ENCODE measurements at places on chromosomes 3 and 15. TPM values are rescaled to one million over a fixed set of nuclear protein-coding genes. Genes with fewer than 3 reads are reported as not detected.
A peak's percentile ranks its signal among the peaks of the same experiment; 100 is the strongest.

CLDN16 gene
- 0.23 TPM for total RNA-seq

GRK7 gene
- not detected for total RNA-seq

TMEM158 gene
- total RNA-seq: 1.9 TPM

SNTN gene
- total RNA-seq: not detected

ADAMTS9 gene
- 0.86 TPM for total RNA-seq

DNA sequence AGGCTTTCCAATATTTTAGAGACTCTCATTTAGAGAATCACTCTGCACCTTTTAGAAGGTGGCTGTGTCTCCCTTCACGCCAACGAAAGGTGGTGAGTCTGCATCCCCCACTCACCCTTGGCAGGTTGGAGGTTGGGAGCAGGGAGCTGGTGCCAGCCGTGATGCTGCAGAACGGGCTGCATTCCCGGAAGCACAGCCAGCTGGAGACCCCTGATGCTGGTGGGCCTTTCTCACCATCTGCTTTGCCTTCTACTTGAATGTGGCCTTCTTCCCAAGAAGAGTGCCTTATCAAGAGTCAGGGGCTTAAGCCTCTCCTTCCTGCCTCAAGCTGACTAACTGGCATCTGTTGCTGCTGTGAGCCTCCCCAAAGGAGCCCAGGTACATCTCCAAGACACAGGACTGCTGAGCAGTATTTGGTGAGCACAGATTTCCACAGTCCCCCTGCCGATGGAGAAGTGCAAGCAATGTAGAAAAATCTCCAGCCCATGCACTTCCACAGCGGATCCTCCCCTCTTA, 17.7 kb upstream of the HEG1 start:
- DNase-seq: no peak

DNA sequence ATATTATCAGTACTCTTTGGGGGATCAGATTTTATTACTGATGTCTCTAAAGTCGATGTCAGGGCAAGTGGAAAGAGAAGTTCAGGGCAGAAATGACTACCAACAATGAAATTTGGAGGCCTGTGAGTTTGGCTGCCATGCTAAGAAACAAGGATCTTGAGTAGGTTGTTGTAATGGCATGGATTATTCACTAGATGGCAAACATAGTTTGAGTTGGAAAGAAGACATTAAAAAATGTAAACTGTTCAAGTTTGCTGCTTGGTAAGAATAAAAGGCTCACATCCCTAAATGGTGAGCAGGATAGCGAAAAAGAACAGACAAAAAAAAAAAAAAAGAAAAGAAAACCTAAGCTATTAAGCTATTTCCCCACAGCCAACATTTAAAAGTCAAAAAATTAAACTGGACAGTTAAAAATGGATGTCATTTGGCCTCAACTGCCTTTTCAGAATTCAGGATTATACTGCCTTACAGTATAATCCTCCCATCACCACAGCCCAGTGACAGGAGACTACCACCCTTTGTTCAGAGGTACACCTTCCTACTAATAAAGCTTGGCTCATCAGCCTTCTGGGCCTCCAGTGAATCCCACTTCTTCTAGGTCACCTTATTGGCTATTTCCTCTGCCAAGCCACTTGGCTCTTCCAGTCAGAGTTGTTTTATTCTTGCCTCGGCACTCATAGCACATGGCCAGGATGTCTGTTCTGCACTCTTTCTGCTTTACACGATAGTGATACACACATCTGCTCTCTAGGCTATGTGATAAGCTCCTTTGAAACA, 163.7 kb downstream of the PLD1 start:
- DNase-seq: peak; percentile 55

GRCh38 chr15:45094358-45094730, 19.6 kb downstream of the DUOX2 start:
- DNase-seq: no peak

DNA sequence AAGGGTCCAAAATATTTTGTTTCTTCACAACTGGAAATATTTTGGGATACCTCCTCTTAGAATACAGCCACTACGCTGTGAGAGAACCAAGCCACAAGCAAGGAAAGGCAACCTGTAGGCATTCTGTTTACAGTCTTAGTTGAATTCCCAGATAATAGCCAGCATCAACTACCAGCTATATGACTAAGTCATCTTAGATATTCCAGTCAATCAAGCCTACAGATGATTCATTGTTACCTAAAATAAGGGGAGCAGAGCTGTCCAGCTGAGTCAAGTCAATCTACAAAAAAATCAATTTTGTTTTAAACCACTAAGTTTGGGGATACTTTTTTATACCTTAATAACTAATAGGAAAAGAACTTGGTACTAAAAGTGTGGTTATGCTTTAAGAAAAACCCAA, 526.4 kb upstream of the DPPA4 start:
- DNase-seq: no peak

- DNase-seq: peak; percentile 83
Observed at GRCh38 chr15:74497584-74497983, 36.6 kb upstream of the UBL7 start.

DNA sequence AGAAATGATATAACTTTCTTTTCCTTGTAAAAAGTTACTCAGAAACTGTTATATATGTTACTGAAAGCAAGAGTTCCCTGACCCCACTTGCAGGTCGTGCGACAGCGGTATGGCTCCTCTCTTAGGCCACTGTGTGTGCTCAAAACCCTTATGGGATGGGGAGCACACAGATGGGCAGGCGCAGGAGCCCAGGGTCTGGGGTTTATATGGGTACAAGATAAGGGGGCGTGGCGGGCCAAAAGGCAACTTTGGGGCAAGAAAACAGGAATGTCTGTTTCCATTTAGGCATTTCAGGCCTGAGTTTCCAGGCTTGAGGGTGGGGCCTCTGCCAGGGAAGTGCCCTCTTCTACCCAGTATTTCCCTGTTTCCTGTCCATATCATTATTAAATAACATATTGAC, 736.5 kb downstream of the VGLL3 start:
- no peak for DNase-seq

DNA sequence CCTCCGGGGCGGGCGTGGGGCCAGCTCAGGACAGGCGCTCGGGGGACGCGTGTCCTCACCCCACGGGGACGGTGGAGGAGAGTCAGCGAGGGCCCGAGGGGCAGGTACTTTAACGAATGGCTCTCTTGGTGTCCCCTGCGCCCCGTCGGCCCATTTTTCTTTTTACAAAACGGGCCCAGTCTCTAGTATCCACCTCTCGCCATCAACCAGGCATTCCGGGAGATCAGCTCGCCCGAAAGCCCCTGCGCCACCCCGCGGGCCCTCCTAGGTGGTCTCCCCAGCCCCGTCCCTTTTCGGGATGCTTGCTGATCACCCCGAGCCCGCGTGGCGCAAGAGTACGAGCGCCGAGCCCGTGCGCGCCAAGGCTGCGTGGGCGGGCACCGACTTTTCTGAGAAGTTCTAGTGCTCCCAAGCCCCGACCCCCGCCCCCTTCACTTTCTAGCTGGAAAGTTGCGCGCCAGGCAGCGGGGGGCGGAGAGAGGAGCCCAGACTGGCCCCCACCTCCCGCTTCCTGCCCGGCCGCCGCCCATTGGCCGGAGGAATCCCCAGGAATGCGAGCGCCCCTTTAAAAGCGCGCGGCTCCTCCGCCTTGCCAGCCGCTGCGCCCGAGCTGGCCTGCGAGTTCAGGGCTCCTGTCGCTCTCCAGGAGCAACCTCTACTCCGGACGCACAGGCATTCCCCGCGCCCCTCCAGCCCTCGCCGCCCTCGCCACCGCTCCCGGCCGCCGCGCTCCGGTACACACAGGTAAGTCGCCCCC, at the start of gene THBS1:
Gene THBS1 (plus strand): TSS at position 595 of the 757 bp plus-strand sequence. CDS start 779 bp downstream, outside the sequence.
- DNase-seq: peak; percentile 89

DNA sequence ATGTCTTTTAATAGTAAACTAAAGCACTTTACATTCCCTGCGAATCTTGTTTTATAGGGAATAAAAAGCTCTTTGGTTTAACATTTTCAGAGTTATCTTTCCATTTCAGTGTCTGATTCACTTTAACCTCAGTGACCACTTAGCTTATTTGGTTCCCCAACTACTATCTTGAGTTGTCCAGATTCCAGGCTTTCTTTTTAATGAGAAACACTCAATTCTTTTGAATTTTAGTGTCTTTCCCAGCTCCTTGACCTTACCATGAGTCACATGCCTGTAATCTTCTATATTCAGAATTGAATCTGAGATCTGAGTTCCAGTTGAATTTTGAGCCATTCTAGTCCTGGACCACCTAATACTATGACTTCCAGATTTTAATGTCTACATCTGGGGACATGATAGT, 144.4 kb downstream of the KCNAB1 start:
- DNase-seq: no peak

DNA sequence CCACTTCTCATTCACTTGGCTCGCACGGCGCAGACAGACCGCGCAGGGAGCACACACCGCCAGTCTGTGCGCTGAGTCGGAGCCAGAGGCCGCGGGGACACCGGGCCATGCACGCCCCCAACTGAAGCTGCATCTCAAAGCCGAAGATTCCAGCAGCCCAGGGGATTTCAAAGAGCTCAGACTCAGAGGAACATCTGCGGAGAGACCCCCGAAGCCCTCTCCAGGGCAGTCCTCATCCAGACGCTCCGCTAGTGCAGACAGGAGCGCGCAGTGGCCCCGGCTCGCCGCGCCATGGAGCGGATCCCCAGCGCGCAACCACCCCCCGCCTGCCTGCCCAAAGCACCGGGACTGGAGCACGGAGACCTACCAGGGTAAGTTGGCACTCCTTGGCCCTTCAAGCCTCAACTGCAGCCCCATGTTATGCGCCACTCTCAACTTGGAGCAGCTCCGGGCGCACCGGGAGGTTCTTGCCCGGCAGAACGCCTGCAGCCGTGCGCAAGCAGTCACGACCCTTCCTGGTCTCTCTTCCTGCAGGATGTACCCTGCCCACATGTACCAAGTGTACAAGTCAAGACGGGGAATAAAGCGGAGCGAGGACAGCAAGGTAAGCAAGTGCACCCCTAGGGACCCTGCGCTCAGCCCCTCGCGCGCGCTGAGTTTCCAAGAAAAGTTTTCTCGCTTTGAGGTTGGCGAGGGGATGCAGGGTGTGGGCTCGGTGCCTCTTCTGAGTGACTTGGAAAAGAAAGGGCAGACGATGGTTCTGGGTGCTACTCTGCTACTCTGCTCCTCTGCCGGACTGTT, at the start of gene BHLHE40:
Gene BHLHE40 (plus strand): TSS at position 10 of the 801 bp plus-strand sequence. CDS start 282 bp downstream, at position 292.
- DNase-seq: no peak

DNA sequence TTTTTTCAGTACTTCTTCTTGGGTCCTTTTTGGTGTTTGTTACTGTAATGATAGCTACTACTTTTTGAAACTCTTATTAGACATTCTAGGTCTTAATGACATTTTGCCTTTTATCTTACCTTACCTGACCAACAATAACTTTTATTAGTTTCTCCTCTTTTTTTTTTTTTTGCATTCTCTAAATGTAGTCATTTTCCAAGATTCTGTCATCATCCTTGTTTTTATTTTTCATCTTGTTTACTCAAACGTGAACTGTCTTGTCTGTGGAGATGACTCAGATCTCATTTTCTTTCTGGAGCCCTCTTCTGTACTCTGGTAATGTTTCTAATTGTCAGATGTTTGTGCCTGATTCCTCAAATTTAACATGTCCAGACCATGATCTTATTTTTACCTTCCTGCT, 2.9 kb downstream of the ABHD5 start:
- DNase-seq: peak; percentile 55

DNA sequence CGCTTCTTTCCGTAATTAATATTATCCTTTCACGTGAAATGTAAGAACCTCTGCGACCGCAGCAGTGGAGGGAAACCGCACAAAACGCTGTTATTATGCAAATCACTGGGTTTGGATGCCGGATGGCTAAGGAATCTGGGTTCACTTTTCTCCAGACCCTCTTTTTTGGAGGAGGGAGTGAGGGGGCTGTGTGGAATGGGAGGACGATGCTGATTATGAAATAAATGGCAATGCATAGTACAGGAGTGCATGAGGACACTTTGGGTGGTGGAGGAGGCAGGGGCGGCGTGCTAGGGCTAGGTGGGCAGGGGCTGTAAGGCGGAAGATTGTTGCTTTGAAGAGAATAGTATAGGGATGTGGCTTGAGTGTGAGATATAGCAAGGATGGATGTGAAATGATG, 1.8 kb downstream of the CADM2 start:
- DNase-seq: no peak

- peak; percentile 75 for DNase-seq
Observed at GRCh38 chr3:11140030-11140712, 14.1 kb upstream of the HRH1 start.

DNA sequence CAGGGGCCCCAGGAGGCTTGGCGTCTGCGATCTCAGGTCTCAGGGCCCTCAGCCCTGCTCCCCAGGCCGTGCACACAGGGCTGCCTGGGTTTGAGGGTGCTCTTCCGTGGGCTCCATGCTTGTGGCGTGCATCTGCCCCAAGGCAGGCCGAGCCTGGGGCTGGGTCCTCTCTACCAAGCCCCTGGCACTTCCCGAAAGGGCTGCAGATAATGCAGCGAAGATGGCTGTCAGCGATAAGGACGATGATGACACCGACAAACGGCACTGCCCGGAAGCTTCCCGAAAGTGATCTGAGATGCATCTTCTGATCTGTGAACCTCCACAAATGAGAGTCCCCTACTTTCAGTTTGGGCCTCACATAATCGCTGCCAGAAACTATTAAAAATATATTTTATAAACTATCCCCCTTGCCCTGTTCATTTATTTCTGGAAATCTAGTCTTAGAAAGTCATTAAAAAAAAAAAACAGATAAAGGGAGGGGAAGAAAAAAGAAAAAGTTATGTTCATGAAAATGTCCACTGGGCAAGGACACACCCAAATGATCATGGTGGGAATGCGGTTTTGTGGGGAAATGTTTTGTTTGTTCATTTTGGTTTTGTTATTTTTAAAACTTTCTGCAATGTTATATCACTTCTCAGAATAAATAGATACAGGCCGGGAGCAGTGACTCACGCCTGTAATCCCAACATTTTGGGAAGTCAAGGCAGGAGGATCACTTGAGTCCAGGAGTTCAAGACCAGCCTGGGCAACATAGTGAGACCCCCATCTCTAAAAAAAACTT, 51.5 kb downstream of the RPN1 start:
- DNase-seq: peak; percentile 23

DNA sequence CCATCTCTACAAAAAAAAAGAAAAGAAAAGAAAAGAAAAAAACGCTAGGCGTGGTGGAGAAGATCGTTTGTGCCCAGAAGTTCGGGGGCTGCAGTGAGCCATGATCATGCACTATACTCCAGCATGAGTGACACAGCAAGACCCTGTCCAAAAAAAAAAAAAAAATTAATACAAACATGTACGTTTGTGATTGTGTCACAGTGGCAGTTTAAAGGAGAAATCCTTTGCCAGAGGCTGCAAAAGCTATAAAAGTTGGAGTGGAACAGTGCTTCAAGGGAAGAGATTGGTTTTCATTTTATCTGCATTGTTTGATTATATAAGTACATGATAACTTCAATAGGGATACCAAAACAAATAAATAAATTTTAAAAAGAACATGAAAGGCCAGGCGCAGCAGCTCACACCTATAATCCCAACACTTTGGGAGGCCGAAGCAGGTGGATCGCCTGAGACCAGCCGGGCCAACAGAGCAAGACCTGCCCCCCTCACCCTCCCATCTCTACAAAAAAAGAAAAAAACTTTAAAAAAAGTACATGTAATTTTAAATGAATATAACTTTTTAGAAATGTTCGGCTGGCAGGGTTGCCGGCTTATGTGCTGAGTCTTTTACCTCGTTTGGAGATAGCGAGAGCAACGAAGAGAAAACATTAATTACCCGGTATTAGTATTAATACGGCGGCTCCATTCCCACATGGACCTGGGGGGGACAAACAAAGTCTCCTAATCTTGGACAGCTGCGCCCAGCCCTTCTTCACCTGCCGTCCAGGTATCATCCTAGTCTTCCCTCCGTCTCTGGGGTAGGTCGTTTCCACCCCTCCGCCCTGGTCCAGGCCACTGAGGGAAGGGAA, 573 bp upstream of the DIS3L start:
- no peak for DNase-seq

- no peak for DNase-seq
Observed at GRCh38 chr3:9119331-9119730, 130.1 kb downstream of the SRGAP3 start.

GRCh38 chr3:30505866-30506520, 100.4 kb upstream of the TGFBR2 start:
- DNase-seq: no peak

GRCh38 chr15:31178705-31179104, 77.2 kb upstream of the TRPM1 start:
- no peak for DNase-seq
